ENCODE measurements at places on chromosomes 7 and 10.

DNA sequence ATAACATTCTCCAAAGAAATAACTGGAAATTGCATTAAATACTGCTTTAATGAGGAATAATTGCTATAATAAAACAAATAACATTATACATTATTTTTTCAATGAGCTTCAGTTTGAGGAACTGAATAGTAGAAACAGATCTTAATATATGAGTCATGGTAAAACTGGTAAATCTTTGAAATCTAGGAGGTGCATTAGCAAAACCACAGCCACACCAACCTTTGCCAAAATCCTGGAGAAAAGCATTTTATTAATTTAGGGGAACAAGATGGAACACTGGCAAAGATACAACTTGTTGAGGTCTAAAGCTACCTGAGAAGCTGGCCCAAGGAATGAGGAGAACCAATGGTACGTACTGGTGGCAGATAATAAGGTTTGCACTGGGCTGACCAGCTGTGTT, 5.4 kb upstream of the ASL start:
- no peak for DNase-seq

- no peak for DNase-seq
Measured at GRCh38 chr7:116239434-116239833, 29.1 kb downstream of the TES start.

- no peak for DNase-seq
Measured at GRCh38 chr10:80276335-80276734, 13.1 kb downstream of the MAT1A start.

- DNase-seq: no peak
Measured at GRCh38 chr10:98460837-98461499, 14.2 kb upstream of the HPS1 start.

DNA sequence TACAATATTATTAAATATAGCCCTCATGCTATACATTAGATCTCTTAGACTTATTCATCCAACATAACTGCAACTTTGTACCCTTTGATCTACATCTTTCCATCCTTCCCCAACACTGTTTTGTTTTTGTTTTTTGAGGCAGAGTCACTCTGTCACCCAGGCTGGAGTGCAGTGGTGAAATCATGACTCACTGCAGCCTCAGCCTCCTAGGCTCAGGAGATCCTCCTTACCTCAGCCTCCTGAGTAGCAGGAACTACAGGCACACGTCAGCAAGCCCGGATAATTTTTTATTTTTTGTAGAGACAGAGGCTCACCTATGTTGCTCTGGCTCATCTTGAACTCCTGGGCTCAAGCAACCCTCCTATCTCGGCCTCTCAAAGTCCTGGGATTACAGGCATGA, 53.3 kb downstream of the NT5C2 start:
- DNase-seq: no peak

- no peak for DNase-seq
Measured at GRCh38 chr10:133254421-133255120, 16.9 kb downstream of the VENTX start.

Data from stimulated activated CD8-positive, alpha-beta memory T cell treated with anti-CD3 and anti-CD28 coated beads, Interleukin-15, amount 100 ng/mL, for 24 hours (primary cell).